AG04449 (cell line): ENCODE measurements at places on chromosomes 2 and 18.

DNA sequence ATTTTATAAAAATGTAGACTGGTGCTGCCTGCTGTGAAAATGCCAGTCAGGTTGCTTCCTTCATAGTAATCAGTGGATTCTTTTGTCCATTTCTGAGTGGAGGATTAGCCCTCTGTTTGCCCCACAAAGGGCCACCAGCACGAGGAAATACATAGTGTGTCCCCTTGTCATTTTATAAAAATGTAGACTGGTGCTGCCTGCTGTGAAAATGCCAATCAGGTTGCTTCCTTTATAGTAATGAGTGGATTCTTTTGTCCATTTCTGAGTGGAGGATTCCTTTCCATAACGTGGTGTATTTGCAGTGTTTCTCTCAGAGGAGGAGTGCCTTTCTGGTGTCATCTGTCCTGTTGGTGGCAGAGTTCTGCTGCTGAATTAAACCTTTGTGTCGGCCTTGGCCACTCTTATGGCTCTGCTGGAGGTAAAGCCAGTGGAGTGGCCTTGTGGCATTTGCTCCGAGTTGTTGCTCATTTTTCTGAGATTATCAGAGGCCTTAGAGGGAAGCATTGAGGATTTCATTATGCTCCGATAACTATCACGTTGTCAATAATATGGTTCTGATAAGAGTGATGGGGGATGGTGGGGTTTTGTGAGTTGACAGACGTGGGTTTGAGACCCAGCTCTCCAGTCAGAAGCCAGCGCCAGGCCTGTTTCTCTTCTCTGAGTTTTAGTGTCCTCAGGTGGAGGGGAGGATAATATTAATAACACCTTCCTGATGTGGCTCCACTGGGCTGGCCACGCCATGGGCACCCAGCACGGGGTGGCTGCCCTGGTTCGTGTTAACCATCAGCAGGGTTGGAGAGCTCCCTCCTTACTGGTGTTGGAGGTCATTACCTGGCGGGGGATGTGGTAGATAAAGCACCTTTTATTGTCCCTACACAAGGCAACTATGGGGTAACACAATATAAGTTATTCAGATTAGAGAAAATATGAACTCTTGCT lies 96.6 kb downstream of the NEDD4L start:
- DNase-seq: no peak

GRCh38 chr18:51162617-51163016 lies 34.9 kb downstream of the MEX3C start:
- no peak for DNase-seq

- DNase-seq: no peak
These were observed 143.9 kb upstream of the LTBP1 start for GRCh38 chr2:32802877-32803276.

DNA sequence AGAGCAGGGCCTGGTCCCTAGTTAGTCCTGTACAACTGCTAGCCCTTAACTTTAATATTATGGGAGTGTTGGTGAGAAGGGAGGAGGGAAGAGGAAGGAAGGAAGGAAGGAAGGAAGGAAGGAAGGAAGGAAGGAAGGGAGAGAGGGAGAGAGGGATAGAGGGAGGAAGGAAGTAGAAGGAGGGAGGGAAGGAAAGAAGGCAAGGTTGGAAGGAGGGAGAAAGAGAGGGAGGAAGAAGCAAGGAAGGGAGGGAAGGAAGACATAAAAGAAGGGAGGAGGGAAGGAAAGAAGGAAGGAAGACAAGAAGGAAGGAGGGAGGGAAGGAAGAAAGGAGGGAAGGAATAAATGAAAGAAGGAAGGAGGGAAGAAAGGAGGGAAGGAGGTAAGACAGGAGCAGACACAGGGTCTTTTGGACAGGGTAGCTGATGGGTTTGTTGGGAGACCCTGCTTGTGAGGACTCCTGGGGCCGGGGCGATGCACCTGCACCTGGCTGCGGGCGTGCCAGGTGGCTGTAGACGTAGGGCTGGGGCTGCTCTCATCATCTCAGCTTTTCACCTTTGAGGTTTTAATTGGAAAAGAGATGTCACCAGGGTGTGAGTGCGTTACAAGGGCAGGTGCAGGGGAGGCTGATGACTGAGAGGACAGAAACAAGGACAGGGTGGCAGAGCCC lies 5.9 kb upstream of the POMC start:
- DNase-seq: no peak

DNA sequence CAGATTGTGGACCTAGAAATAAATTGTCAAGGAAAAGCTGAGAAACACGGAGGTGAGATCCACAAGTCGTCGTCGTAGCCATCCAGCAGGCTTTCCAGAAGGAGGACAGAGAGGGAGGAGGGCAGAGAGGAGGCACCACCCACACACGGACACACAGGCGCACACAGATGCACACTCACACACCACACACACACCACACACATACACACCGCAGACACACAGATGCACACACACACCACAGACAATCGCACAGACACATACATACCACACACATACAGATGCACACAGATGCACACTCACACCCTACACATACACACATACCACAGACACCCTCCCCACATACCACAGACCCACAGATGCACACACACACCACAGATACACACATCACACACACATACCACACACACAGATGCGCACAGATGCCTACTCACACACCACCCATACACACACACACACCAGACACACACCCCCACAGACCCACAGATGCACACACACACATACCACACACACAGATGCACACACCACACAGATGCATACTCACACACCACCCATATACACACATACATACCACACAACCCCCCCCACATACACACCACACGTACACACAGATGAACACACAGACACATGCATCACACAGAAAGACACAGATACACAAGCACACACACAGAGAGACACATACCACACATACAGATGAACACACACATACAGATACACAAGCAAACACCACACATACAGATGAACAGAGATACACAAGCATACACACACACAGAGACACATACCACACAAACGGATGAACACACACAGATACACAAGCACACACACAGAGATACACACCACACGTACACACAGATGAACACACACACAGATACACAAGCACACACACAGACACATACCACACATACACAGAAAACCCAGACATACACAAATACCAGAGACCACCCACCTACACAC lies 12.7 kb upstream of the BOK start:
- DNase-seq: no peak

GRCh38 chr18:58967751-58968254 lies 103.1 kb downstream of the ZNF532 start:
- no peak for DNase-seq
